Mucosa of gallbladder (tissue), 1 donor: ENCODE measurements at places on chromosomes 5 and 9.
A peak's percentile ranks its signal among the peaks of the same experiment; 100 is the strongest.

GRCh38 chr5:147743012-147743411, 39.5 kb downstream of the JAKMIP2 start:
- no peak for DNase-seq

DNA sequence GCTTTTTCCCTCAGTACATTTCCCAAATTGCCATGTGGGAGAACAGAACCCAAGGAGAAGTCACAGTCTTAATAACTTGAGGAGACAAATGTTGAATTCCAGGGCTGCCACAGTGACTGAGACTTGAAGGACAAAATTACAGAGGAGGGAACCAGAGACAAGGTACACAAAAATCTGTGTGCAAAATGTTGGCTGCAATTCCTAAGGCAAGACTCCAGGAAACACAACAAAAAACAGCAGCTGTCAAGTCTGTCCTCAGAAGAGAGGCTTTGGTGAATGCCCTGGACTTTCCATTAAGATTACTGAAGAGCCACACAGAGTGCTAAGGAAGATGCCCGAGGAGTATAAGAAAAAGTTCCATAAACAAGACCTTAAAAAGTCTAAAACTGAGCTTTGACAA, 21.1 kb downstream of the AP3B1 start:
- DNase-seq, result no peak

GRCh38 chr9:120654272-120654671, 60.0 kb downstream of the MEGF9 start:
- DNase-seq, result no peak

GRCh38 chr9:123338710-123339665, 17.0 kb upstream of the CRB2 start:
- no peak for DNase-seq

- DNase-seq, result no peak
Measured at GRCh38 chr5:132459031-132459982, 31.3 kb downstream of the IRF1 start.

DNA sequence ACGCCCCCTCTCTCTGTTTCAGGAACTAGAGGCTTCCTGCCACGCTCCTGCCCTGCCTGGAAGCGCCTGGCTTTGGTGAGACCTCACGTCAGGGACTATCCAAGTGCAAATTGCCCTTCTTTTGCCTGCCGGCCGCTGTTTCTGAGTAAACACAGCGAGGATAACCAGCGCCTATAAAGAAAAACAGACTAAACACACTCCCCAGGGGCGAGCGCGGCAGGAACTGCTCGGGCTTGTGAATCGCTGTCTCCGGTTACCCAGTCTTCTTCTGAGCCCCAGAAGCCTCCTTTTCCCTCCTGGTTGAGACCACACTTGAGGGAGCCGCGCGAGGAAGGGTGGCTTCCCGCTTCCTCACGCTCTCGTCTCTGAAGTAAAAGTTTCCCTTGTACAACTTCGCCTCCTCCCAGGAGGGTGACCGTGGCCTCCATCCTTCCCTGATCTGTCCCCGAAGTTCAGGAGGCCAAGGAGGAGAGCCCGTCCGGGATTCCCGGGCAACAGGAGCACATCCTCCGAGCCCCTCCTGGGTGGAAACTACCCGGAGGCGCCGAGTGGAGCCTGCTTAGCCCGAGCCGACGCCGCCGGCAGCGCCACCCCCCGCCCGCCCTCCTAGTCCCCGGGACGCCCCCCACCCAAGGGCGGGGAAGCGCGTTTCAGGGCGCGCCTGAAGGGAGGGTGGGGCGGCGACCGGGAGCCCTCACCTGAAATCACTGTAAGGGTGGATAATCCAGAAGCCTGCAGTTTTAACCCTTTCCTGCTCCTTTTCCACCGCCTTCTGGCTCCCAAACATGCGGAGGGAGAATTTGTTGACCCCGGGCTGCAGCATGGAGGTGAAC, 993 bp downstream of the HCN1 start:
- DNase-seq, result no peak

DNA sequence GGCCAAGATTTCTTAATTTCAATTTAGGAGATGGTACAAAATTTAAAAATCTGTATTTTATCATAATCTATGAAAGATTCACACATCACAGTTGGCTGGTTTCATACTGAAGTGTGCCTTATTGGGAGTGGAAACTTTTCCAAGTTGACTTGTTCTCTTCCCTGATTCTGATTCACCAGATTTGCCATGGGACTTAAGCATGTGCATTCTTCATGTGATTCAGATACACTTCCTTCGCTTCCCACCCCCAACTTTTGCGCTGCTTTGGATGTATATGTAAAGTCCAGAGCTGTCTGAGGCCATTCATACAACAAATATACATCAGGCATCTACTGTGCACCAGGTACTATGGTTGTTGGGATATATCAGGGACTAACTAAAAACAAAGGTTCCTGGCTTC, 34.4 kb downstream of the CPEB4 start:
- DNase-seq, result no peak

- DNase-seq, result no peak
Measured at GRCh38 chr5:168104350-168104749, 187.1 kb upstream of the WWC1 start.

DNA sequence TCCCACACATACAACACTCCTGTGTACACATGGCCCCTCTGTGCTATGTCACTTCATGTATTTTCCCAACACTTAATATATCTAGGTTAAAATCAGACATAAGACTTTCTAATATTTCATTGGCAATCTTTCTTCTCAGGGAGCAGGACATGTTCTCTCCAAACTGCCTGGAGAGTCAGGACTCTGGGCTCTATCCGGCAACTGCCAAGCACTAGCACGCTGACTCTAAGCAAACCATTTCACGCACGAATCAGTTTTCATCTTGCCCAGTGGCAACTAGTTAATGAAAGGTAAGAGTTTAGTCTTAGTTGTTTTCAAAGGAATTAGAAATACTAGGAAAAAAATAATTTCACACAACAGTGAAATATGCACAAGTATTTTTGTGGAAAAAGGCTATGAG, 124.8 kb downstream of the NFIB start:
- DNase-seq, result no peak

DNA sequence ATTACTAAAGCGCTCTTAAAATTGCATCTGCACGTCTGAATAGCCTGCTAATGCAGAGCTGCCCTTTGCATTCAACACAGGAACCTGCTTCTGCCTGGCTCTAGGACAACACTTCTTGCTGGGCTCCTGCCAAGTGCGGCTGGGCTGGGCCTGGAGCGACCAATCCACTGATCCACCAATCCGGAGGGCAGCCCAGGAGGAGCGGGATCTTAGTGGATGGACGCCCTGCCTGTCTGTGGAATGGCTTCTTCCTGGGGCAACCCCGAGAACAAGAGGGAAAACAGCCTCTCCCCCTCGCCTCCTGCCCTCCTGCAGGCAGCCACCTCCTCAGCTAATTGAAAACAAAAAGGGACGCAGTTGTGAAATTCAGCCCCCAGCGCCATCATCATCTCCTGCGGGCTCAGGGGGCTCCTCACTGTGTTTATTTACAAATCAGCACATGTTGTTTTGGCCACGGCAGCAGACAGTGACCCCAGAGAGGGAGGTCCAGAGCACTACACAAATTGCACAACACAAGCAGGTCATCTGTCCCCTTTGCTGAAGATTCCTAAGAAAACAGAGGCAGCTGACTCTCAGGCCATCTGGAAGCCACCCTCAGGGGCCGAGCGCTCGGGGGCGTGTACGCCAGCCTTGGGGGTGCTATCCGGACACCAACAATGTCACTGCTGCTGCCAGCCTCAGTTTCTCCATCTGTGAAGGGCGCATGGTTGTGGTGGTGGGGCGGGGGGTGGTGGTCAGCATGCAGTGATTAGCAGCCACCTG, 57.3 kb downstream of the GADD45G start:
- DNase-seq, result peak; percentile 99

DNA sequence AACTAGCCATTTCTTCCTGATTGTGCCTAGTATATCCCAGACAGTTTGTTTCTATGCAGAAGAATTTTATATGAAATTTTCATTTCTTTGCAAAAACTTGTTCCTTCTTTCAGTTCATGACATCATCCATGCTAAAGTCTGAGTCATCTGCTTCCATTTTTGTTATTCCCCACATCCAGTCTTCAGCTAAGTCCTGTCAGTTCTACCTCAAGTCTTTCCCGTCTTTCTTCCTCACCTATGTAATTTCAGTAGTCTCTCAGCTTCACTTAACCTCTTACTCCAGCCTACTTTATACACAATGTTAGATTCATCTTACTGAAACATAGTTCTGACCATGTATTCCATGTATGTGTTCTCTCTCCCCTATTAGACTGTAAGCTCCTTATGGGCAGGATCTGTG, 39.1 kb downstream of the G3BP1 start:
- DNase-seq, result no peak

GRCh38 chr9:133558191-133559126, 24.0 kb downstream of the ADAMTSL2 start:
- DNase-seq, result peak; percentile 34

GRCh38 chr5:125914471-125914870, 508.7 kb upstream of the GRAMD2B start:
- DNase-seq, result no peak

GRCh38 chr5:140145818-140146522, 20.2 kb downstream of the IGIP start:
- peak; percentile 76 for DNase-seq

- no peak for DNase-seq
Measured at GRCh38 chr5:76422227-76422626, 19.1 kb downstream of the IQGAP2 start.

GRCh38 chr5:40367255-40367654, 312.5 kb upstream of the PTGER4 start:
- no peak for DNase-seq

DNA sequence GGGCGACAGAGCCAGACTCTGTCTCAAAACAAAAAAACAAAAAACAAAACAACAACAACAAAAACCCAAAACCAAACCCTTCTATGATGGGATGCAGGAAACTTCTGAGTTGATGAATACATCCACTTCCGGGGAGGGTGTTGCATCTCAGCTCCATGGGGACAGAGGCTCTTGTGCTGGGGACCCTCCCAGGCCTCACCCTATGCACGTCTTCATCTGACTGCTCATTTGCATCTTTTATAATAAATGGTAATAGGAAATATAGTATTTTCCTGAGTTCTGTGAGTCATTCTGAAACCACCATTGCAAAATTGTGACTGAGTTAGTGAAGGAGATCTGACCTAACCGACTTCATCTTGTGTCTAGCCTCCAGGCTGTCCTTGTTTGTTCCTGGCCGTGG, 109.5 kb upstream of the SLC28A3 start:
- no peak for DNase-seq
